AG04449 (cell line): ENCODE measurements at places on chromosomes 7 and 10.

DNA sequence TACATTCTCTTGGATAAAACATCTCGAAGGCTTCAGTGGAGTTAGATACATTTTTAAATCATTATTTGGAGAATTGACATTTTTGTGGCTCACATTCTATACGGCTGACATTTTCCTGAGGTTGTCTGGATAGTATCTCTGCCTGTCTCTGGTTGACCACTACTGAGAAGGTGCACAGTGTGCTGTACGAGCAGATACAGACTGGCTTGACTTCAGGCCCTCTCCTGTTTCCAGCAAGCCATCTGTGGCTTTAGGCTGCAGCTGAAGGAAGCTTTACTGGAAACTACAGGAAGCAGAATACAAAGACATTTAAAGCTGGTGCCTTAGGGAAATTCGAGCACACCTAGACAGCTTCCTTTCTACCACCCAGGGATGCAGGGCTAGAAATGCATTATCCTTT is 39.3 kb upstream of the RSU1 start:
- peak; percentile 24 for DNase-seq

DNA sequence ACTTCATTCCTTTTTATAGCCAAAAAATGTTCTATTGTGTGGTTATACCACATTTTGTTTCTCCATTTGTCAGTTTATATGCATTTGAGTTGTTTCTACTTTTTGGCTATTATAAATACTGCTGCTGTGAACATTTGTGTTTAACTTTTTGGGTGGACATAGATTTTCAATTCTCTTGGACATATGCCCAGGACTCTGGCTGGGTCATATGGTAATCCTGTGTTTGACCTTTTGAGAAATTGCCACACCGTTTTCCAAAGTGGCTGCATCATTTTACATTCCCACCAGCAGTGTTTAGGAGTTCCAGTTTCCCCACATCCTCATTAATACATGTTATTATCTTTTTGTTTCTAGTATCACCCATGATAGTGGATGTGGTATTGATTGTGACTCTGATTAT is 39.4 kb downstream of the CSGALNACT2 start:
- DNase-seq: no peak

- no peak for DNase-seq
Observed at GRCh38 chr10:108633046-108633445, 1290.3 kb downstream of the XPNPEP1 start.

- no peak for DNase-seq
Observed at GRCh38 chr10:84270708-84271107, 25.9 kb downstream of the RGR start.

- no peak for DNase-seq
Observed at GRCh38 chr10:71297343-71297742, 21.7 kb upstream of the SLC29A3 start.

DNA sequence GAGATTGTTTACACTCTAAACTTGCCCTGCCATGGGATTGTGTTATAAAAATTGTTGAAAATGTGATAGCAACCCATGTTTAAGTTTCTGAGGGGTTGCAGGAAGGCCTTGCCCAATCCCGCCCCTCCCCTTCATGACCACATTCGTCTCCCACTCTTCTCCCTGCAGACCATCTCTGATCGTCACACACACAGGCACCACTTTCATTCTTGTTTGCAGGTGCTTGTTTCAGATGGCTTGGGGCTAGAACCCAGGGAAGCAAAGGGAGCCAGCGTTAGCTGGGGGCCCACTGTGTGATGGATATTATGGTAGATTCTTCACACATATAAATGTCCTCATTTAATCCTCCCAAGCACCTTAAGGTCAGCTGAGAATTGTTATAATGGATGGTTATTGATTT is 286.7 kb upstream of the HABP2 start:
- DNase-seq: no peak

DNA sequence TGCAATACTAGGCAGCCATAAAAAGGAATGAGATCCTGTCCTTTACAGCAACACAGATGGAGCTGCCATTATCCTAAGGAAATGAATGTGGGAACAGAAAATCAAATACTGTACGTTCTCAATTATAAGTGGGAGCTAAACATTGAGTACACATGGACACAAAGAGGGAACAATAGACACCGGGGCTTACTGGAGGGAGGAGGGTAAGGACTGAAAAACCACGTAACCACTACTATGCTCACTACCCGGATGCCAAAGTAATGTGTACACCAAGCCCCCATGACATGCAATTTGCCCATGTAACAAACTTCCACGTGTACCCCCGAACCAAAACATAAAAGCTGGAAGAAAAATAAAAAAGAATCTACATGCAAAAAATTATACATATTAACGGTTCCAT is 587.0 kb downstream of the PARD3 start:
- no peak for DNase-seq

- DNase-seq: no peak
Observed at GRCh38 chr10:48455055-48455391, 148.5 kb downstream of the MAPK8 start.

- DNase-seq: no peak
Observed at GRCh38 chr10:82440775-82441174, 565.8 kb downstream of the NRG3 start.
